ENCODE measurements at places on chromosomes 1 and 21. TPM values are rescaled to one million over a fixed set of nuclear protein-coding genes. Genes with fewer than 3 reads are reported as not detected.

- no peak for DNase-seq
- H3K27ac ChIP-seq, result no peak overlapping the region
- peaks cover 3% of the 10 kb centered on the region for H3K27me3 ChIP-seq
Observed at GRCh38 chr1:160129046-160129445, 13.5 kb downstream of the ATP1A2 start.

- H3K4me3 ChIP-seq, result no peak overlapping the region
- no peaks in the 10 kb centered on the region for H3K4me1 ChIP-seq
- no peaks in the 10 kb centered on the region for H3K27me3 ChIP-seq
- H3K27ac ChIP-seq, result no peak overlapping the region
- H3K36me3 ChIP-seq, result no peaks in the 10 kb centered on the region
Observed at GRCh38 chr1:76225526-76225925, 151.0 kb downstream of the ST6GALNAC3 start.

DNA sequence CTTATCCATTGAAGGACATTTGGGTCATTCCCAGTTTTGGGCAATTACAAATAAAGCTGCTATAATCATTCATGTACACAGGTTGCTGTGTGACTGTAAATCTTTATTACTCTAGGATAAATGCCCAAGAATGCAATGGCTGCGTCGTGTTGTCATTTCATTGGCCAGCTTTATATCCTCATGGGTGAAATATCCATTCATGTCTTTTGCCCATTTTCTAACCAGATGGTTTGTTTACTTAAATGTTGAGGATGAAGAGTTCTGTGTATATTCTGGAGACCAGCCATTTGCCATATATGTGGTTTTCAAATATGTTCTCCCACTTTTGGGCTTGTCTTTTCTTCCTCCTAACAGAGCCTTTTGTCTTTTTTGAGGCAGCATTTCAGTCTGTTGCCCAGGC lies 25.3 kb downstream of the TRIM11 start:
- peaks cover 10% of the 10 kb centered on the region for H3K27me3 ChIP-seq
- H3K36me3 ChIP-seq, result no peaks in the 10 kb centered on the region
- H3K4me1 ChIP-seq, result peaks cover 11% of the 10 kb centered on the region
- no peak overlapping the region for H3K4me3 ChIP-seq
- H3K27ac ChIP-seq, result no peak overlapping the region
- DNase-seq, result no peak

- no peaks in the 10 kb centered on the region for H3K4me1 ChIP-seq
- DNase-seq, result peak; percentile 1
- no peaks in the 10 kb centered on the region for H3K27me3 ChIP-seq
- no peak overlapping the region for H3K4me3 ChIP-seq
Observed at GRCh38 chr1:87902830-87903229, 574.1 kb downstream of the LMO4 start.

GRCh38 chr1:208326033-208326432 lies 81.8 kb upstream of the PLXNA2 start:
- H3K4me1 ChIP-seq, result no peaks in the 10 kb centered on the region
- no peaks in the 10 kb centered on the region for H3K36me3 ChIP-seq
- no peak overlapping the region for H3K27ac ChIP-seq
- no peak for DNase-seq
- no peak overlapping the region for H3K4me3 ChIP-seq

- no peak overlapping the region for H3K4me3 ChIP-seq
- peaks cover 15% of the 10 kb centered on the region for H3K36me3 ChIP-seq
- no peaks in the 10 kb centered on the region for H3K4me1 ChIP-seq
- H3K27me3 ChIP-seq, result no peaks in the 10 kb centered on the region
Observed at GRCh38 chr1:179058487-179059483, 23.1 kb upstream of the TOR3A start.

- H3K27me3 ChIP-seq, result peaks cover under 1% of the 10 kb centered on the region
- H3K36me3 ChIP-seq, result no peaks in the 10 kb centered on the region
- peaks cover 10% of the 10 kb centered on the region for H3K4me1 ChIP-seq
- DNase-seq, result no peak
Observed at GRCh38 chr1:166978821-166979220, 3.5 kb upstream of the ILDR2 start.

GRCh38 chr1:205049479-205049878 lies 6.5 kb downstream of the CNTN2 start:
- no peaks in the 10 kb centered on the region for H3K4me1 ChIP-seq
- DNase-seq, result no peak
- H3K27me3 ChIP-seq, result peaks cover 2% of the 10 kb centered on the region
- H3K36me3 ChIP-seq, result no peaks in the 10 kb centered on the region

- H3K36me3 ChIP-seq, result no peaks in the 10 kb centered on the region
- DNase-seq, result peak; percentile 67
- H3K27ac ChIP-seq, result no peak overlapping the region
- H3K27me3 ChIP-seq, result peaks cover 3% of the 10 kb centered on the region
- H3K4me1 ChIP-seq, result peaks cover 9% of the 10 kb centered on the region
- no peak overlapping the region for H3K4me3 ChIP-seq
Observed at GRCh38 chr21:39441502-39442475, 3.8 kb downstream of the LCA5L start.

DNA sequence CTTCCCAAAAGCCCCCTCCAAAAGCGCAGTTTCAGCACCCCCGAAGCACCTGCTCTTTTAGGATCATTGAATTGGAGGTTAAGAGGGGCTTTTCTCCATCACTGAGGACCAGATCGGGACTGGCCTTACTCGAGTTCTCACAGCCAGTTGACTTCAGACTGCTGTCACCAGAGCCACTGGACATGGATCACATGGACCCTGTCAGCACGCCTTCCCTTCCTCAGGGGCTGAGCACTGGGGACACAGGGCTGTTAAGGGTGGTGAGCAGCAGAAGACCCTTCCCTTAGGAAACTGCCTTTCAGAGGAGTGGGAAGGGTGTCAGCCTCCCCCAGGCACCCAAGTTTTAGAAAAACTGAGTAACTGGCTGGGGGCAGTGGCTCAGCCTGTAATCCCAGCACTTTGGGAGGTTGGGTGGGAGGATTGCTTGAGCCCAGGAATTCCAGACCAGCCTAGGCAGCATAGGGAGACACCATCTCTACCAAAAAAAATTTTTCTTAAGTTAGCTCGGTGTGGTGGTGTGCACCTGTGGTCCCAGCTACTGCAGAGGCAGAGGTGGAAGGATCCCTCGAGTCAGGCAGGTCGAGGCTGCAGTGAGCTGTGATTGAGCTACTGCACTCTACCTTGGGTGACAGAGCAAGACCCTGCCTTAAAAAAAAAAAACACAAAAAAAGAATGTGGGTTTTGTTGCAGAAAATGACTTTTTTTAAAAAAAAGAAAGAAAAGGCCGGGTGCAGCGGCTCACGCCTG lies 584 bp upstream of the FGR start:
- H3K27ac ChIP-seq, result peak overlapping the region; percentile 94
- H3K36me3 ChIP-seq, result no peaks in the 10 kb centered on the region
- no peak for DNase-seq
- peak overlapping the region; percentile 3 for H3K4me3 ChIP-seq
- peaks cover 65% of the 10 kb centered on the region for H3K4me1 ChIP-seq

- no peaks in the 10 kb centered on the region for H3K27me3 ChIP-seq
- H3K27ac ChIP-seq, result no peak overlapping the region
- H3K4me1 ChIP-seq, result no peaks in the 10 kb centered on the region
- H3K36me3 ChIP-seq, result no peaks in the 10 kb centered on the region
- H3K4me3 ChIP-seq, result no peak overlapping the region
- no peak for DNase-seq
Observed at GRCh38 chr1:92442351-92442750, 44.4 kb downstream of the GFI1 start.

DNA sequence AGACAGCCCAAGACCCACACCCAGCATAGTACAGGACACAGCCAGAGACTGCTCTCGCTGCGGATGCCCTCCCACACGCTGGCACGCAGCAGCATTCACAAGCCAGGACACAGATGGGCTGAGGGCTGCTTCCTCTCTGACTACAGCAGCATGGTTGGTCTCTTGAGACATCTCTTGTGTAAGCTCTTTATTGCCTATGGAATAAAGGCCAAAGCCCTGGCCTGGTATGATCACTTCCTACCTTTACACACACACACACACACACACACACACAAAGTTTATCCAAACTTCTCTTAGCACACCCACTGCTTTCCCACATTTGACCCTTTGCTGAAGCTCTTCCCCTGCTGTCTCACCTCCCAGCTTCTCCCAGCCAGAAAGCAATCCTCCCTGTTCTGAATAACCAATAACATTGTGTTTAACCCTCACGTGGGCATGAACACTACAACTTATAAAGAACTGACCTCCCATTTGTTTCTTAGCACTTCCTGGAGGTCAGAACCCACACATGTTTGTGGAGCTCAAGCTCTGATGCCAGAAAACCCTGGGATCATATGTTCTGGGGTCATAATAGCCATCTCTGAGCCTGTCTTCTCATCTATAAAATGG lies 1.2 kb upstream of the LUZP1 start:
- DNase-seq, result peak; percentile 42
- H3K4me3 ChIP-seq, result no peak overlapping the region
- no peaks in the 10 kb centered on the region for H3K27me3 ChIP-seq
- H3K27ac ChIP-seq, result no peak overlapping the region
- peaks cover 18% of the 10 kb centered on the region for H3K4me1 ChIP-seq

The AIRE gene
- not detected for total RNA-seq

The ALX3 gene
- total RNA-seq, result not detected

The HSF2BP gene
- 0.39 TPM for total RNA-seq

The SYT6 gene
- not detected for total RNA-seq

The HTR1D gene
- total RNA-seq, result not detected

The ATAD3C gene
- total RNA-seq, result 0.13 TPM

The CLDN17 gene
- total RNA-seq, result not detected

The TRIM17 gene
- 8.4 TPM for total RNA-seq

The ADIPOR1 gene
- total RNA-seq, result 80.6 TPM
